Activated CD4-positive, CD25-positive, alpha-beta regulatory T cell treated with anti-CD3 and anti-CD28 coated beads, Interleukin-2, amount 50 U/mL, for 16 hours (primary cell): ENCODE measurements at places on chromosomes 16 and 17.

- DNase-seq: no peak
Measured at GRCh38 chr17:67865438-67865837, 40.1 kb downstream of the BPTF start.

GRCh38 chr17:34360601-34361270 is 2.3 kb downstream of the CCL1 start:
- no peak for DNase-seq

- no peak for DNase-seq
Measured at GRCh38 chr16:19283637-19284036, 1.9 kb upstream of the CLEC19A start.

DNA sequence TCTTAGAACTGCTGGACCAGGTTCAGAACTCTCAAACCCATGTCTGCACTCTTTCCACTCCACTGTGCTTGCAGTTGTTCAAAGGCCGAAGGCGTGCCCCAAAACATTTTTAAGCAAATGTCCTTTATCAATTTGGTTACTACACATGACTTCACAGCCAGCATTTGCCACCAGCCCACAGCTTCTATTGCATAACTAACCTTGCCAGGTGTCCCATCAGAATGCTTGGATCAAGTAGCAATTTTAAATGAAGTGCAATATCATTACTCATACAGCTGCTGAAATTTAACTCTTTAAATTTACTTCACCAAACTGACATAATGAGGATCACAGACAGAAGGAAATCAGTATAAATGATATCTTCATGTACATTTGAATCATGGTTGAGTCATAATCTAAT is 29.8 kb upstream of the HS3ST3A1 start:
- no peak for DNase-seq

DNA sequence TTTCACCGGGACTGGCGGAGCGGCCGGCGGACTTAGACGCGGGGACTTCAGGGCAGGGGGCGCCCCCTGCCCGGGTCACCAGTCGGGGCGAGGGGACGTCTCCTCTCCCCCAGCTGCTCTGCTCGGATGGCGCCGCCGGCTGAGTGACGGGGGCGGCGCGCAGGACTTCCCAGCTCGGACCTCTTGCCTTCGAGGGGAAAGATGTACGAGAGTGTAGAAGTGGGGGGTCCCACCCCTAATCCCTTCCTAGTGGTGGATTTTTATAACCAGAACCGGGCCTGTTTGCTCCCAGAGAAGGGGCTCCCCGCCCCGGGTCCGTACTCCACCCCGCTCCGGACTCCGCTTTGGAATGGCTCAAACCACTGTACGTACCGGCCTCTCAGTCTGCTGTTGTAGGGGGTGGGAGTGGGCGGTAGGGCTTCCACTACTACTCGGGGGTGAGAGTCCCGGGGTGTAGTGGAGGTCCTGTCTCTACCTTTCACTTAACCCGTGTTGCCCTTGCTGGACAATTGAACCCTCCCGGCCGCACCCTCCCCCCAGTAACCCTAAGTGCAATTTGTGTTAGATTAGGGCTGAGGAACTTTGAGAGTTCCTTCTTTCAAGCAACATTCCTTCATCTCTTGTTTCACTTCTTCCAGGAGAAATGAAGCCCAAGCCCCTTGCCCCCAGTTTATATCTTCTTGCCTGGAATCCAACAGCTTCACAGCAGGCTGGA is 21.9 kb downstream of the GJD3 start:
- DNase-seq: no peak

DNA sequence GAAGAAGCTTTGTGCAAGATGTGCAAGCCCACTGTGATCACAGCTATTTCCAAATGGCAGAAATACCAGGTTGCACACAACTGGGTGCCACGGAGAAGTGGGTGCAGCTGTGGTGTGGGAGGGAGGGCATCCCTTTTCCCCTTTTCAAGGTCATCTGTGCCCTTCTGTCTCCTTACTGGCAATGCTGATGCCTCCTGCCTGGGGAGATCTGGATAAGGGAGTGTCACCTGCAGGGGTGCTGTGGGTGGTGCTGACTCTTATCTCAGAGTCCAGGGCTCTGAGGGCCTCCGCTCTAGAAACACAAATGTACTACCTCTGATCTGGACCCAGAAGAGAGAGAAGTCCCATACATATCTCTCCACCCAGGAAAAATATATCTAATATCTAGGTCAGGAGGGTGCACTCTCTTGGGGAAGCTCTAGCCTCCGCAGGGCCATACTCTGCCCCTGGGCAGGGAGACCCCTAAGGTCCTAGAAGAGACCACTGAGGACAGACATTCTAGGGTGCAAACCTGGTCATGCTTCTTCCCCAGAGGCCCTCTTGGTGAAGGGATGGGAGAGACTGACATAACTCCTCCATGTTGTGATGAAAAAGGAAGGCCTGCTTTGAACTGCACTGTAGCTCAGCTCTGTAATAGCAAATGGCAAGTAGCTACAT is 18.5 kb downstream of the NPRL3 start:
- no peak for DNase-seq

- DNase-seq: no peak
Measured at GRCh38 chr16:79069633-79070032, 530.9 kb downstream of the MAF start.

DNA sequence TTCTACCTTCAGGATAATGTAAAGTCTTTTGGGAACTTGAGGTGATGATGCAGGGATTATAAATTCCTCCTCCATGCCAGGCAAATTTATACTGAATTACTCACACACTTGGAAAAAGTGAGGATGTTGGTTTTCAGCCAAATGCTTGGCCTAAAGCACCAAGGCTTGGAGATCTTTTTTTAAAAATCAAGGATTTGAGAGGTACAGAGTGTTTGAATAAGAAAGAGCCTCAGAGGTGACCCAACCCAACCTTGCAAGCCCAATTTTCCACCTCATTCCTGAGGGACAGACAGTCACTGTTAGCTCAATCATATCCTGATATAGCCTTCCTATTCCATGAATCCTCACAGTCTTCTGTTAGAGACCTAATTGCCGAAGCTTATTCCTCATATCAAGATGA is 14.0 kb downstream of the GRIN2A start:
- no peak for DNase-seq

- DNase-seq: no peak
Measured at GRCh38 chr17:30942308-30943079, 20.7 kb downstream of the ADAP2 start.

GRCh38 chr16:85988306-85988705 is 89.3 kb downstream of the IRF8 start:
- no peak for DNase-seq

DNA sequence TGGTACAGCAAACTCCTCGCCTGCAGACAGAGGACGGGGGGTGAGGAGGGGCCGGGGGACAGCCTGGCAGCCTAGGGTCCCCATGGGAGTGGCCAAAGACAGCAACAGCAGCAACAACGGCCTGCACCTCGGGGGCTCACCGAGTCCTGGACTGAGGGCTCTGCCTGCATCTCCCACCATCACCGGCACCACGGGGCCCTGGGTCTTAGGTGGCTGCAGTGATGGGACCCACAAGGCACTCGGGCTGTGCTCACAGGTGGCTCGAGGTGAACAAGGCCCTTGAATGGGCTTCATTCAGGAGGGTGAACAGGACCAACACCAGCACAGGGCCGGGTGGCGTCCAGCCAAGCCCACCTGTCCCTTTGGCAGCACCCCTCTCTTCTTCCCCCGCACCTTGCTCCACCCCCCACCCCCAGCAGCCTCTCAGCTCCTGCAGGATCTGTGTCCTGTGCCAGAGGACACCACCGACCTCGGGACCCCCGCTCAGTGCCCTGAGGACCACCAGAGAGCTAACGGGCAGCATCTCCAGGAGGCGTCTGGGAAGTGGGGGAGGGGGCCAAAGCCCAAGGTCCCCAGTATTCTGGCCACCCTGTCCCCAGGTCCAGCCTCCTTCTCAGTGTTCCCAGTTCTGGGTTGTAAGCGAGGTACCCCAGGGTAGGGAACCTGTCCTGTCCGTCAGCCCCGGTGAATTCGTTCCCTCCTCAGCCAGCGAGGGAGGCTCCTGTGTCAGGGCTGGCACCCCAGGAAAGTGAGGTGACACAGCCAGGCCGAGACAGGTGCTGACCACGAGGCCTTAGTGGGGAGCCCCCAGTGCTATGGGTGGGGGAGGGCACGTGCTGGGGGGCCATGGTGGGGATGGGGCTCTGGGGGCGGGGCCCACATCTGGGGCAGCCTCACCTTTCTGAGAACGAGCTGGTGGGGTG is 94.3 kb downstream of the TBC1D16 start:
- no peak for DNase-seq

GRCh38 chr17:12256380-12256995 is 235.8 kb downstream of the MAP2K4 start:
- DNase-seq: no peak

DNA sequence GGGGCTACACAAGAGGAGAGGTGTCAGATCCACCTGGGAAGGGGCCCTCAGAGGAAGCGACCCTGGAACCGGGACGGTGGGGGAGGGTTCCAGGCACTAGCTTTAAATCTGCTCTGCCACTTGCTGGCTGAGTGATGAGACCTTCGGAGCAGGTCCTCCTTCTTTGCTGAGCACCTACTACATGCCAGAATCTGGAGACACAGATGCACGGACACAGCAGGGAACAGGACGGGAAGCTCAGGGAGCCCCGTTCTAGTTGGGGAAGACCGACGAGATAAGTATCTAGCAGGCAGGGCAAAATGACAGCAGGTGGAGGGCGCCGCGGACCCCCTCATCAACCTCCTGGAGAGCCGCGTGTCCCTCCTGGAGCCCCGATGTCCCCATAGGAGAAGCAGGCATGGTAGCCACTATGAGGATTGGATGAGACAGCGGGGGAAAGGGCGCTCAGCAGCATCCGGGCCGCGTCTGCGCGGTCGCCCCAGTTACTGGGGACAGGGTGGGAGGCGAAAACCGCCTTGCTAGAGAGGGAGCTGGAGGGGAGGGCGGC is 27.2 kb downstream of the SBK1 start:
- no peak for DNase-seq

DNA sequence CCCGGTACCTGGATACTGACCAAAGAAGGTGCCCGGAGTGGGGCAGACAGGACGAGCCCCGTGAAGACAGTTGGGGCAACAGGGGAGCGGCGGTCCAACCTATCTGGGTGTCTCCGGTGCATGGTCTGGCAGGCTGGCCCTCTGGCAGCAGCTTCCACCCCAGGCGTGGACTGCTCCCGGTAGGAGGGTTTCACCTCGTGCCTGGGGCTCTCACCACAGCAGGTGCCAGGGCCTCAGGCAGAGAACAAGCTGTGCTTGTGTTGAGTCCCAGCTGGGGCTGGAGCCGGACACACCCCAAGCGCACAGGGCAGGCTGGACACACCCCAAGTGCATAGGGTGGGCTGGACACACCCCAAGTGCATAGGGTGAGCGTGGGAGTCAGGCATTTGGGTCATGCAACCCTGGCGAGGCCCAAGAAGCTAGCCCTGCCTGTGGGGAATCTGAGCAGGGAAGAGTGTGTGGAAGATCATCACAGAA is 1.5 kb upstream of the FBXL16 start:
- no peak for DNase-seq

DNA sequence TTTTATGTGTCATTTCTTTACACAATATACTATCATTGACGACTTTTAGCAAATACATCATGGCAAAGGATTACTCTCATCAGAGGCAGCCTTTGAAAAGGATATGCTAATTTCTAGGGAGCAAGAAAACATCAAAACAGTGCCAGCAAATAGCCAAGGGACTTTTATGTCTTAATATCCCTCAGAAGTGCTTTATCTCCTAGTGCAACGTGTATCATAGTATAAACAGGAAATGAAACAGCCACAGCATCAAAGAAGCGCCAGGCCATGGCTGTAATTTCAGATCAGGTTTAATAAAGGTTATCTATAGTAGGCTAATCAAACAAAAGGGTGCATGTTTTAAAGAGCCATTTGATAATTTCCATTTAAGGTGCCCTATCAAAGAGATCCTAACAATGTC is 159.9 kb downstream of the AXIN2 start:
- no peak for DNase-seq

DNA sequence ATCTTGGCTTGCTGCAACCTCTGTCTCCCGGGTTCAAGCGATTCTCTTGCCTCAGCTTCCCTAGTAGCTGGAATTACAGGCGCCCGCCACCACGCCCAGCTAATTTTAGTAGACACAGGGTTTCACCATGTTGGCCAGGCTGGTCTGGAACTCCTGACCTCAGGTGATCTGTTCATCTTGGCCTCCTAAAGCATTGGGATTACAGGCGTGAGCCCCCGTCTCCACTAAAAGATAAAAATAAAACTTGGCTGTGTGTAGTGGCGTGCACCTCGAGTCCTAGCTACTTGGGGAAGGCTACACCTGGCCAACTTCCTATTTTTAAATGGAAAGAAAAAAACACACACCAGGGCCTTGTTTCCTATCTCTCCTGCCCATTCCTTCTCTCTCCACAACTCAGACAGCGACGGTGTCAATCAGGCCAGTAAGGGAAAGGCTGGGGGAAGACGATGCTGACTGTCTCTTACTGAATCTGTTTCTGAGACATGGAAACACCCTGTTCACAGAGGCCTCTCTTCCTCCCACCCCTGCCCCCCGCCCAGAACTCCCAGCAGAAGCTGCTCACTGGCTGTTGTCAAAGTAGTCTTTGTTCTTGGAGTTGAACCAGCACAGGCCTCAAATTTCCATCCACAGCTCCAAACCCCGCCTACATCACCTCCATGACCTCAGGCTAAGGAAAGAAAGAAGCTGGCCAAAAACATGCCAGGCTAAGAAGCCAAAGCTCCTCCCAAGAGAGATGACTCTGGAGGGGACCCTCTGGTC is 96.6 kb downstream of the NXN start:
- DNase-seq: no peak

- no peak for DNase-seq
Measured at GRCh38 chr16:86975445-86975844, 341.7 kb downstream of the C16orf95 start.

GRCh38 chr16:86050111-86050510 is 151.1 kb downstream of the IRF8 start:
- DNase-seq: no peak
